Endothelial cell (in vitro differentiated cells): ENCODE measurements at places on chromosomes 2 and 18. TPM values are rescaled to one million over a fixed set of nuclear protein-coding genes. Genes with fewer than 3 reads are reported as not detected.

DNA sequence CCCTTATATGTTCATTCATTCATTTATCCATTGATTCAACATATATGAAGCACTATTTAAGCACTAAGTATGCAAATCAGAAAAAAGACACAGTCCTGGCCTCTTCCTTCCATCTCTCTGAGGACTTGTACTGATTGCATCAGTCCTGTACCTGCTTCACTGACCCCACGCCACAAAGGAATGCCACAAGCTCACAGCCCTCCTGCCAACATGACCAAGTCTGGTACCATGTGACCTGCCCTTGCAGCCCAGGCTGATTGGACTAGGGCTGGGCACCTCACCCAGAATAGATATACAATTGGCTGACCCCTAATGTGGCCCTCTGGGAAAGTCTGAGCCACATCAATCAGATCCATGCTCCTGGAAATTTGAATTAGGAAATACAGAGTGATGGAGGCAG, 196.6 kb downstream of the AGPS start:
- DNase-seq, result no peak
- peaks cover 1% of the 10 kb centered on the region for H3K27me3 ChIP-seq
- peaks cover 3% of the 10 kb centered on the region for H3K36me3 ChIP-seq

- peaks cover 5% of the 10 kb centered on the region for H3K27me3 ChIP-seq
- no peak overlapping the region for H3K4me3 ChIP-seq
- H3K27ac ChIP-seq, result no peak overlapping the region
- H3K36me3 ChIP-seq, result peaks cover 9% of the 10 kb centered on the region
Observed at GRCh38 chr2:46943881-46944798, 28.5 kb upstream of the MCFD2 start.

GRCh38 chr2:44547718-44548117, 186.0 kb downstream of the CAMKMT start:
- DNase-seq, result no peak
- peaks cover 5% of the 10 kb centered on the region for H3K4me1 ChIP-seq
- no peak overlapping the region for H3K4me3 ChIP-seq
- H3K27ac ChIP-seq, result no peak overlapping the region
- peaks cover 2% of the 10 kb centered on the region for H3K27me3 ChIP-seq

GRCh38 chr2:6933911-6934310, 16.7 kb downstream of the RNF144A start:
- peaks cover 6% of the 10 kb centered on the region for H3K36me3 ChIP-seq
- peaks cover 6% of the 10 kb centered on the region for H3K4me1 ChIP-seq
- H3K4me3 ChIP-seq, result no peak overlapping the region
- H3K27me3 ChIP-seq, result peaks cover 1% of the 10 kb centered on the region

Gene MZT2B
- total RNA-seq, result 152 TPM

DNA sequence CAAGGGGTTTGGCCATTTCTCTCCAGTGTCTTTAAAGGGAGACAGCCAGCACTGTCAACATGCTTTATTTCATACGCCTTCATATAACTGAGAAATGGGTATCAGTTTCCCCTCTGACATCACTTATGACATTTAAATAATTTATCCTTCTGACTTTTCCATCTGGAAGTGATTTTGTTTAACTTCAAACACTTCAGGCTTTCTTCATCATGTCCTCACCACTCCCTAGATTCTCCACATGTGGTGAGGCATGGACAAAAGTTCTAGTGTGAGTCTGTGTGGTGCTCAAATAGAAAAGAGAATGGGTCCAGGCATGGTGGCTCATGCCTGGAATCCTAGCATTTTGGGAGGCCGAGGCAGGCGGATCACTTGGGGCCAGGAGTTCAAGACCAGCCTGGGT, 158.6 kb downstream of the TXNL1 start:
- H3K4me3 ChIP-seq, result no peak overlapping the region
- peaks cover 2% of the 10 kb centered on the region for H3K4me1 ChIP-seq
- DNase-seq, result no peak
- H3K27me3 ChIP-seq, result no peaks in the 10 kb centered on the region
- no peaks in the 10 kb centered on the region for H3K36me3 ChIP-seq
